SJSA1 (cell line): ENCODE measurements at places on chromosomes 7 and 10.

- no peak for DNase-seq
Observed at GRCh38 chr10:1198453-1199344, 142.5 kb downstream of the WDR37 start.

DNA sequence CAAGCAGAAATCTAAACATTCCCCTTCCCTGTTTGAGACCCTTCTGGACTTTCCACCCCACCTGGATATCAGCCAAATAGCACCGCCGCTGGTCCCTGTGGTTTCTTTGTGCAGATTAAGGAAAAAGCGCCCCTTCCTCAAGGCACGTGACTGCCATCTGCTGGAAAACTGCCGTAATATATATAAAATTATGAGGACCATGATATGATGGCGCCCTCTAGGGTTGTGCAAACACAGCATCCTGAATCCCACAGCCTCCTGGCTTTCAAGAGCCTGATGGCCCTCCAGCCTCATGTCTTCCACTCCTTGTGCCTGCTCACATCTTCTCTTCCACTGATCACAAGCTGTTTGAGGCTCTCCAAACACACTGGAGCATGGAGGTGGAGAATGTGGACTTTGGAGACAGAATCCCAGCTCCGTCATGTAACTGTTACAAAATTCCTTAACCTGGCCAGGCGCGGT, 121.3 kb downstream of the MYL10 start:
- DNase-seq = peak; percentile 29

GRCh38 chr10:25725917-25726716, 207.9 kb upstream of the MYO3A start:
- DNase-seq = peak; percentile 67

DNA sequence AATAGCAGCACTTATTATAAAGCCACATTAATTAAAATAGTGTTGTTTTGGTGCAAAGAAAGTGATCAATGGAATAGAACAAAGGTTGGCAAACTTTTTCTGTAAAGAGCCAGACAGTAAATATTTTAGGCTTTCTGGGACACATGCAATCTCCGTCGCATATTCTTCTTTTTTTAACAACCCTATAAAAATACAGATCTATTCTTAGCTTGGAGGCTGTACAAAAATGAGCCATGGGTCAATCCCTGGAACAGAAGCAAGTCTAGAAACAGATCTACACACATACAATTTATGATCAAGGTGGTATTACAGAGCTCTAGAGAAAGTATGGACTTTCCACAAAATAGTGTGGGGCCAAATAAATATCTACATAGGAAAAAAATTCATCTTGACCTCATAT, 71.8 kb downstream of the ARHGAP21 start:
- no peak for DNase-seq

DNA sequence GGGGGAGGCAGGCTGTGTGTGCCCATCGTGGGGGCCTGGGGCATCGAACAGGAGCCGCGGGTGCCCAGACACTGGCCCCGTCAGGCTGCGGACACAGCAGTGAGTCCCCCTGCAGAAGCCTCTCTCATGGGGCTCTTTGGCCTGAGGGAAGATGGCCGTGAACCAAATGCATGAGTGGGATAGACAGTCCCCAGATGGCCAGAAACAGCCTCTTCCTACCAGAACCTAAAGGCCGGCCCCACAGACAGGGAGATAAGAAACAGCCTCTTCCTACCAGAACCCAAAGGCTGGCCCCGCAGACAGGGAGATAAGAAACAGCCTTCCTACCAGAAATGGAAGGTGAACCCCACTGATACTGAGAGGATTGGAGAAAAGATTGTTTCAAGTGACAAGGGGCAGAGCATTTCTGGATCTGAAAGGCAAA, 16.6 kb downstream of the IDI2 start:
- DNase-seq = no peak

DNA sequence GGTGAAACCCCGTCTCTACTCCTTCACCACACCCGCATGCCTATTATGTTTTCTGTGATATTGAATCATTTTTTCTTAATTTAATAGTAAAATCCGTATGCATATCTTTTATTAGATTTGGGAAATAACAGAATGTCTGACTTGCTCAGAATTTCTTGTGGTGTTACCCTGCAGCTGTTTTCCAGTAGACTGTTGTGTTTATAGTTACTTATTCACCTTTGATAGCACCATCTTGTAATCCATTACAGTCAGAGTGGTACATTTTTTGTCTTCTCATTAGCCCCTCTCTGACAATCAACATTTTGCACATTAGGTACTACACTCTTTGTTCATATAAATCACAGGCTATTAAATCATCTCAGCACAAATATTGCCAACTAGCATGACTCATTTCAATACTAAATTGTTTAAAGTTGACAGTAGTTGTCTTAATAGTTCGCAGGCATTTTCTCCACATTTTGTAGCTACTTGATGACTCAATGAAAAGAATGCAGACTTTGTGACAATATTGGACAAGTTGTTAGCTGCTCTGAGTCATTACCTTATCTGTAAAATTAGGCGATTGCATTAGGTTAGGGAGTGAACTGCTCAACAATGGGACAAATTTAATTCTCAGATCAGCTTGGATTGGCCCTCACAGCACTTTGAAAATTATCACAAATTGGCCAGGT, 17.8 kb upstream of the SLC16A12 start:
- DNase-seq = peak; percentile 88

- DNase-seq = peak; percentile 40
Observed at GRCh38 chr10:86263209-86263608, 103.4 kb downstream of the GRID1 start.

GRCh38 chr7:45074528-45075354, 14.0 kb downstream of the NACAD start:
- no peak for DNase-seq

DNA sequence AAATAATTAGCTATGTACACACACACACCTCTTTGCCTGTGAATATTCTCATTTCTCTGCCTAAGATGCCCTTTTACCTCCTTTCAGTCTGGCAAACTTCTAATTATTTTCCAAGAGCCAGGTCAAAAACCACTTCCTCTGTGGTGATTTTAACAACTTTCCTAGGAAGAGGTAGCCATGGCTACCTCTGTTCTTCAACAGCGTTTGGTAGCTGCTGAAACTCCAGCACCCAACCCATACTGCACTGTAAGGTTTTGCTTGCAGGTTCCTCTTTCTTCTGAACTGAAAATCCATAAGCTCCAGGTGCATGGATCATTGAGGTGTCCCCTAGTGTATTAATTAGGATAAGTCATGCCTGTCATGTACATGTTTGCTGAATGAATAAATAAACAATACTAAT, 25.6 kb downstream of the NRCAM start:
- DNase-seq = no peak

DNA sequence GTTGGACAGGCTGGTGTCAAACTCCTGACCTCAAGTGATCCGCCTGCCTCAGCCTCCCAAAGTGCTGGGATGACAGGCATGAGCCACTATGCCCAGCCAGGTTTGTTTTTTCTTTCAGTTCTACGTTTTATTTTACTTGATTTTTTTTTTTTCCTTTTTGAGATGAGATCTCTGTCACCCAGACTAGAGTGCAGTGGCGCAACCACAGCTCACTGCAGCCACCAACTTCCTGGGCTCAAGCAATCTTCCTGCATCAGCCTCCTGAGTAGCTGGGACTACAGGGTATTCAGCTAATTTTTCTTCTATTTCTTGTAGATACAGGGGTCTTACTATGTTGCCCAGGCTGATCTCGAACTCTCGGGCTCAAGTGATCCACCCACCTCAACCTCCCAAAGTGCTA, 24.3 kb downstream of the GDI2 start:
- DNase-seq = no peak

- peak; percentile 23 for DNase-seq
Observed at GRCh38 chr10:97830064-97830463, 19.6 kb upstream of the GOLGA7B start.

- DNase-seq = no peak
Observed at GRCh38 chr10:114683593-114683992, 25.5 kb upstream of the ABLIM1 start.

DNA sequence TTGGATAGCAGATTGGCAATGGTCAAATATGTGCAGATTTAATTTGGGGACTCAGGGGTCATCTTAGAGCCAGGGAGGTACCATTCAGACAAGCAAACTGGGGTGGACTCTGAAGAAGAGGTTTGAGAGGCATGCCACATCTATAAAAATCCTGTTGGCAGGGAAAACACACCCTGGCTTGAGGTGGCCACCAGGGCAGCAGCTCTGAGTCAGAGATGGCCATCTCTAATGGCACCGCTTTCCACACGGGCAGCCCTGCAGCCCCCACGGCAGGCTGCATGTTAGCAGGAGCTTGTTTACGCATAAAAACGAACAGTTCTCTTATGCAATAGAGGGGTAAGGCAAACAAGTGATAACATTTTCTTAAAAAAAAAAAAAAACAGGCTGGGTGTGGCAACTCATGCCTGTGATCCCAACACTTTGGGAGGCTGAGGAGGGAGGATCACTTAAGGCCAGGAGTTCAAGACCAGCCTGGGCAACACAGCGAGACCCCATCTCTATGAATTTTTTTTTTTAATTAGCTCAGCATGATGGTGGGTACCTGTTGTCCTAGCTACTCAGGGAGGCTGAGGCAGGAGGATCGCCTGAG, 14.9 kb downstream of the DLG5 start:
- peak; percentile 73 for DNase-seq

- no peak for DNase-seq
Observed at GRCh38 chr10:88676283-88677060, 12.2 kb downstream of the LIPF start.

GRCh38 chr10:102714621-102715455, at the start of gene SFXN2:
Gene SFXN2 (plus strand): TSS chr10:102714636. CDS start chr10:102726637, 12,001 bp downstream.
- no peak for DNase-seq

DNA sequence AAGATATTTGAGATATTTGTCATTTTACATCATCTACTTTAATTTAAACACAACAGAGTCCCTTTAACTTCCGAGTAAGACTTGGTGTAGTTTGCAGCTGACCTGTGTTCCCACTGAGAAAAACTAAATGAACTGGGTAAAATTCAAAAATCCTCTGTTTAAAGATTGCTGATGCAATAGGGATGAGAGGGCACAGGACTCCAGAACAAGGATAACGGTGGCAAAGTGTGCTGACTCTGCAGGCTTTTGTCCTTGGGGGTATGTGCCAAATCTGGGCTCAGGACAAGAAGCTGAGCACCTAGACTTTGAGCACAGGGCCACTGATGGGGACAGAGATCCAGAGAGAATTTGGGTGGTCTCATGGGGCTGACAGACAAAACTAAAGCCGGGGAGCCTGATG, 156.8 kb downstream of the CCDC71L start:
- DNase-seq = no peak

DNA sequence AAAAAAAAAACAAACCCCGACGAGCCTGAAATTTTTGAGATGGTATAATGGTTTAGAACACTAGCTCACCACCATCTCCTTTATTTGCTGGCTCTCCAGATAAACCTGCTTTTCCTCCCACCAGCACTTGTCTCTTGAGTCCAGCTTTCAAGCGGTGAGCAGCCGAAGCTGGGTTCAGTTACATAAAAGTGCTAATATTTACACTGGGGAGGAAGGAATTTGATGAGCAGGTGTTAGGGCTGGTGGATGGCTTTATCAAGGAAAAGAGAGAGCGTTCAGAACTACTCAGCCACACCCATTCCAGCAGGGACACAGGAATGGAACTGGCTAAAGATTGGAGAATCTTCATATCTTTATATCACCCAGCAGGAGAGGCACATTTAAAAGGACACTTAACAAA, 6.6 kb upstream of the CALML3 start:
- no peak for DNase-seq

GRCh38 chr7:32762925-32763293, 128.7 kb downstream of the KBTBD2 start:
- no peak for DNase-seq

DNA sequence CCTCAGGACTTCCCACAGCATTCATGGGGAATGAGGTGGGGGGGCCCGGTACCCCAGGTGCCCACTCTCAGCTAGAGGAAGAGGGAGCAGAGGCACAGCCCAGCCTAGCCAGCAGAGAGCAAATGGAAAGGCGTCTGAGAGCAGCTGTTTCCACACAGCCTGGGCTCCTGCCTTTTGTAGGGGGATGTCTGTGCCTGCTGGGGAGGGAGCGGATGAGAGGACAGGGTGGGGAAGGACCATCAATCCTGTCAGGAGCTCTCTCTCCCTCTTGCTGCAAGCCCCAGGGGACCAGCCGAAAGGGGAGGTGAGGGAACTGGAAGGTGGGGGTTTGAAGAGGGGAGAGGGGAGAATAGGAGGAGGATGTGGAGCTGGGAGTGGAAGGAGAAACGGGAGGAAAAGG, at the start of gene PKD2L1:
Gene PKD2L1 (minus strand): TSS at position 150 of the 400 bp plus-strand sequence. CDS start 125 bp downstream, at position 25.
- DNase-seq = no peak

DNA sequence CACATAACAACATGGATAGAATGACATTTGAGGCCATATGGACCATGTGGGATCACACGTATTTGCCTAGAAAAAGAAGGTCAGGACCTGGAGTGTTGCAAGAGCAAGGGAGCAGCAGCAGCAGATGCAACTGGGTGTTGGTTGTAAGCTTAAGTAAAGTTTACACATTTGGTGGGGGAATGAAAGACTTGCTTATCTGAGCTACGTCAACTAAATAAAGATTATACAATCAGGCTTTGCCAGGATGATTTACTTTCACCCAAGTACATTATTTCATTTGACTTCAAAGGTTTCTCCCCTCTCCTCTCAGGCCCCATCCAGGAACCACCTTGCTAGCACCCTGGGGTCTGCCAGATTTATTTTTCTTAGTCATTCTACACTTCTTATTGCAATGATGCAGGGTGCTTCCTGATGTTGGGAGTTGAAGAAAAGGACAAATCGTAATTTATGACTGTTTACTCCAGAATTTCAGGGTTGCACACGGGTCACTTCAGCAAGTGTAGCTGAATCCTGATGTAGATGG, 591.9 kb upstream of the IGFBP3 start:
- no peak for DNase-seq

GRCh38 chr7:106538638-106539037, 122.3 kb downstream of the CCDC71L start:
- no peak for DNase-seq

DNA sequence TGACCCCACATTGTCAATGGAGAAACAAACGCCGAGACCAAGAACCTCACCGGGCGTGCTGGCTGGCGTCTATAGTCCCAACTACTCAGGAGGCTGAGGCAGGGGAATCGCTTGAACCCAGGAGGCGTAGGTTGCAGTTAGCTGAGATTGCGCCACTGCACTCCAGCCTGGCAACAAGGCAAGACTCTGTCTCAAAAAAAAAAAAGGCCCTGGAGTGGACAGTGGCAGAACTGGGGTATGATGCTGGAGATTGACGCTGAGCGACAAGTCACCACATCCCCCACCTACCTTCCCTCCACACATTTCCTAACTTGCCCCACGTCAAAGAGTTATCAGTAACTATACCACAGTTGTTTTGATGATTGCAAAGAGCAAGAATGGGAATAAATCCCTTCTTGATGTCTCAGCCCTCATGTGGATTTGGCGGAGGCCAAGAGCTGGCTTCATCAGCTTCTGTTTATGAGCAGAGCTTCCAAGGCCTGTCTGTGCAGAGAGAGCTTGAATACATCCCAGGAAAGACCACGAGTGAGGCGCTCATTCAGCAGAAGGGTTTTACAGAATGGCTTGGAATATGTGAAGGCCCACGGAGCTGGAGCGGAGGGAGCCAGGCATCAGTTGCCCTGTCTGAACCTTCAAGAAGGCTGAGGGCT, 28.0 kb upstream of the TNS3 start:
- no peak for DNase-seq

- DNase-seq = no peak
Observed at GRCh38 chr10:15985690-15986089, 125.4 kb upstream of the MINDY3 start.
